ENCODE measurements at places on chromosomes 4 and X.

DNA sequence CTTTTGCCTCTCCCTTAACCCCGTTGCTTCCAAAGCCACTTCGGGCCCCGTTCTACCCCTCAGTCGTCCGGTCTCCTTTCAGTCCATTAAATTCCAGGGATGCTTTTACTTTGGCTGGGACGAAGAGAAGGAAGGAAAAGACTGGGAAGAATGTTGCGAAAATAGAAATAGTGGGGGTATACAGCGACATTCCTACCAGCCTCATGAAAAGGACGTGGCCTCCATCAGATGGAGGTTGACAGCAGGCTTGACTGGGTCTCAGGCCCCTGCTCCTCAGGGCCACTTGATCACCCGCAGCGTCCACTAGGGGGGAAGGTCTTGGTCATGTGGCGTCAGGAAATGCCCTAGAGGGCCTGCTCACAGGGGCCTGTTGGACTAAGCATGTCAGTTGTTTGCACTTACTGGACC is 657 bp upstream of the ANKRD50 start:
- DNase-seq: no peak

DNA sequence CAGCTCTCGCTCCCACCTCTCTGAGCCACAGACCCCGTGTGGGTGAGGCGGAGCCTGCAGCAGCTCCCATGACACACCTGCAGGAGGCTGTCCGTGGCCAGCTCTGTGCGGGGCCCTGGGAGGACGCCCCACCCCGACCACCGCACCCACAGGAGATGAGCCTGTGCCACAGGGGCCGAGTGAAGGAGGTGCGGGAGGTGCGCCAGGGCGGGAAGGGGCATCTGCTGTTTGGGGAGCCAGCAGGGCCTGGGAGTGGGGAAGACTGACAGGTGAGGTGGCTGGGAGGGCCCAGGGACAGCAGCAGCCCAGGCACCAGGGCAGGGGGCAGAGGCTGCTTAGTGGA is 52.0 kb downstream of the ACOX3 start:
- DNase-seq: no peak

GRCh38 chrX:133884430-133885394 is 100.7 kb downstream of the GPC3 start:
- no peak for DNase-seq

- DNase-seq: no peak
Measured at GRCh38 chrX:115344885-115345614, 55.5 kb downstream of the LUZP4 start.

DNA sequence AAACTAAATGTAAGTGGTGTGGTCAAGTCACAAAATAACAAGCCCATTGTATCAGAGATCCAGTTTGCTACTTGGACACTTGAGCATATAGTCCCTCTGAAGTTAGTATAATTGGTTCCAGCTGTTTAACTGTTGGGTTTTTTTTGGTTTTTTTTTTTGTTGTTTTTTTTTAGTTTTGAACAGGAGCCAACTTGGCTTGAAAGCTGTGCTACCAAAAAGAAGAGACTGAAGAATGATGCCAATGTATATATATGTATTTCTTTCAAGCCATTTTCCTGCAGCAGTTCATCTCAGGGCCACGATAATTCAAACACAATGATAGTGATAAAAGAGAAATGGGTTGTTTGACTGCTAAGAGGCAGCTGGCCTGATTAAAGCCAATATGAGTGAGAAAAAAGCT is 138.3 kb downstream of the PCDH18 start:
- no peak for DNase-seq

DNA sequence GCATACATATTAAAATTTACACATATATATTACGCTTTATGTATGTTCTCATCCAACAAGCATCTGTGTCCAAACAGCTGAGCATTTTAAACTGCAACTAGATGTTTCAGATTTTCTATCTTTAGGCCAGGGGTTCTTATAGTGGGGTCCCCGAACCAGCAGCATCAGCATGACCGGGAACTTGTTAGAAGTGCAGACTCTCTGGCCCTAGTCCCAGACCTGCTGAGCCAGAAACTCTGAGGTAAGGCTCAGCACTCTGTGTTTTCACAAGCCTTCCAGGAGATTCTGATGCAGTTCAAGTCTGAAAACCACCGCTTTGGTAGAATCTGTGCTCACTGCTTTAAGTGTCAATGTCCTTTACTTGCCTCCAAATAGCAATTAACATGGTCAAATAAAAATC is 266.2 kb upstream of the CASK start:
- no peak for DNase-seq

DNA sequence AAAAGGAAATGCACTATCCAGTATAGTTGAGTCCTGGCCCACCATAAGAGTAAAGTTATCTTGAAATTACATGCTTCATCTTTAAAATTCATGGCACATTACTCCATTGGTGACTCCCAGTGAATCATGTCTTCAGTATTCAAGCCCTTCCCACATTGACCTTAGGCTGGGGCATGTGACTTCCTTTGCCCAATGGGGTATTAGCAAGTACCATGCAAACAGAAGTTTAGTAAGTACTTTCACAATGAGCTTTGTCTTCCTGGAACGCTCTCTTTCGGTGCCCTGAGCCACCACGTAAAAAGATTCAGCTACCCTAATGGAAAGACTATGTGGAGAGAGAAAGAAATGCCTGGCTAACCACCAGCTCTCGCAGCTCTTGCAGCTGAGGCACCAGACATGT is 235.4 kb downstream of the HNRNPD start:
- no peak for DNase-seq

- no peak for DNase-seq
Measured at GRCh38 chr4:2330091-2331042, 68.5 kb upstream of the MXD4 start.

GRCh38 chr4:70681704-70682103 is 6.6 kb upstream of the UTP3 start:
- no peak for DNase-seq

DNA sequence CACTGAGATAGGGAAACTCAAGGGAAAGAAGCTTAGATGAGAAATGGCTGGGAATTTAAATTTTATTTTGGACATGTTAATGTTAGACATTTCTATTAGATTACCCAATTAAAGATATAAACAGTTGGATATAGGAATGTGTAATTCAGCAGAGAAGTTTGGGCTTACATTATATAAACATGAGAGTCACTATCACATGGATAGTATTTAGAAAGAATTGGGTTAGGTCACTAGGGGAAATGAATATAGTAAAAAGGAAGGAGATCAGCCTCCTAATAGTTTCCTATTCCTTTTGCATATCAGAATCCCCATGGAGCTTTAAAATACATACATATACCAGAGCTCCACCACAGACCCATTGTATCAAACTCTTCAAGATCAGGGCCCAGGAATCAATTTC is 19.6 kb upstream of the CXCL5 start:
- no peak for DNase-seq

- DNase-seq: no peak
Measured at GRCh38 chr4:150367326-150367725, 214.6 kb upstream of the MAB21L2 start.

- no peak for DNase-seq
Measured at GRCh38 chrX:68376373-68376772, 56.9 kb downstream of the OPHN1 start.

GRCh38 chr4:69753686-69754085 is 6.7 kb downstream of the SULT1B1 start:
- DNase-seq: no peak

DNA sequence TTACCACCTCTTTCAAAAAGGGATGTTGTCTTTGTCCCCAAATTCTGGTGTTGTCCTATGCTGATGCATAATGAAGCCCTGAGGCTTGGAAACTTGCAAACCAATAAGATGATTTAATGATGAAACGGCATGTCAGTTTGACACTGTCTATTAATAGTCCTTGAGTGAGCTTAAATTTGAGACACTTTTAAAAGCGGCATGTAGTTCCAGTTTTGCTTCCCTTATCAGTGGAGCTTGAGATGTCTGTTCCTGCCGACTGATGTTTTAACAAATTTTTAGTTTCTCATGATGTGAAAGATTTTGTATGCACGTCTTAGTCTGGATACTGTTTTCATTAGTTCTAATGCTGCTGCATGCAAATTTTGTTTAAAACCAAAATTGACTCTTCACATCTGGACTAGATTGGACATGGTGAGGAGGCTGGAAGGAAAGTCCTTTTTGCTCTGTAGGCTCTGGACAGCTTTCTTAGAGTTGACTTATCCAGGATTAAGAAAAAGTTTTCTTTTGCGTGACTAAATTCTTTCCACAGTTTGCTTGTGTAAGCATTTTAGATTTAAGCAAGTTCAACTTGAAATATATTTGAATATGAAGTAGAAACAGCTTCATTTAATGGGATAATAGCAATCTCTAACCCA is 11.7 kb downstream of the C1GALT1C1 start:
- DNase-seq: no peak

DNA sequence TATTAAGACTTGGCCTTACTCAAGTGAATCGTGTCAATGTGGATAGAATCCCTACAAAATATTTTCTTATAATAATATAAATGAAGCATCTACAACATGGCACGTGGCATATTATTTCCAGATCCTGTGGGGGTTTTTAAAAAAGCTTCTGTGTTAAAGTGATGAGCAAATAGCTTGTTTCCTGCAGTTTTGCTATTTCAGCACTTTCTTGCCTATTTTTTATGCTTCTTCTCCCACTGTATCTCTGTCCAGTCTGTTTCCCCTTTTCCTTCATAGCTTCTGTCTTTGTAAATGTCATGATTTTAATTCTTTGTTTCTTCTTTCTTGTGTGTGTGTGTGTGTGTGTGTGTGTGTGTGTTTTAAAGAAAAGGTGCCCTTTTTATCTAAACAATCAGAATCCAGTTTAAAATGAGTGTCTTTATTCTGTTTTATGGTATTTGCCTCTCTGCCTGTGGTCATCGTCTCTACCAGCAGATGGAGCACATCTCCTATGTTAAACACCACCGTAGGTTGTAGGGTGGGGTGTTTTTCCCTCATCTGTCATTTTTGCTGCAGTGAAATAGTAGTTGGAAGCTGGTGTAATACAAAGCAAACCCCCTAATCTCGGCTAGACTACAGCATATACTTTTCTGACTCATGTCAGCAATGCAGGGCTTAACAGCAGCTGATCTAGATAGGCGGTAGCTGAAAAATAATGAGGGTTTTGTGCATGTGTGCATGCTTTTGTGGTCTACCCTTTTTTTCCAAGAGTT is 33.1 kb downstream of the FTHL17 start:
- DNase-seq: no peak

GRCh38 chrX:107629540-107629909 is 1.2 kb downstream of the PRPS1 start:
- no peak for DNase-seq

- no peak for DNase-seq
Measured at GRCh38 chr4:11748164-11748872, 319.6 kb upstream of the HS3ST1 start.

DNA sequence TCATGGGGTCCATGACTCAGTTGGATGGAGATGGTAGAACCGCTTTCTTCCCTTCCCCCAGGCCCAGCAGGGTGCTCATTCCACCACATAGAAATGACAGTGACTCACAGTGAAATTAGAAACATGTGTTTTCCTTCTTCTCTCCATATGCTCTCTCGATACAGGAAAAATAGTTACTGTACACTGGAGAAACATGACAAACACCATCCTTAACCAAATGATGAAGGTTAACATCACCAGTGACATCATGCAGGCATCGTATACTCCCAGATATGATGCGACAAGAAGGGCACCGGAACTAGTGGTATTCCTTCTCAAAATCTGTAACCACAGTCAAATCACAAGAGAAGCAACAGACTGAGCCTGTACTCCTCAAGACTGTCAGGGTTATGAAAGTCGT is 11.7 kb upstream of the RAB40A start:
- no peak for DNase-seq

DNA sequence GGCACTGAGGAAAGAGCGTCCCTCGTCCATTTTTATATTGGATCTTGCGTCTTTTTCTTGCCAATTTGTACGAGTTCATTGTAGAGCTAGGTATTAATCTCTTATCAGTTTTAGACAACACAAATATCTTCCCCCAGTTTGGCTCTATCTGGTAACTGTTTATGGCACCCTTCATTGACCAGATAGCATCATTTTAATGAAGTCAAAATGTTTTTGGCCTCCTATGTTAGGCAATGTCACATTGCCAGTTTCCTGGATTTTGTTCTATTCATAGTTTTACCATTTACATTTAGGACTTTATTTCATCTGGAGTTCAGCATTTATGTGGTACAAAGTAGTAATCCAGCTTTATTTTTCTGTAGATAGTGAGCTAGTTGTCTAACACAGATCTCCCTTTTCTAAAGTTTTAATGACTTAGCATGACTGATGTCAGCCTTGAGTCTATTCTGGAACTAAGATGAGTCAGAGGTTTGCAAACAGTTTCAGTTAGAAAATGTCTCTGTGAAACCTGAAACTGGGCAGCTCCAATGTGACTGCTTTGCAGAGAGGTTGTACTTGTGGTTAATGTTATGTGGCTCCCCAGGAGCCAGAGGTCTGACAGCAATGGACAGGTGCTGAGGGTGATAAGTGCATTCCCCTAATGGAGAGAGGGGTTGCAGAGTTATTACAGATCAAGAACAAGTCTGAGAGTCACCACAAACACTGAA is 5.3 kb upstream of the STBD1 start:
- DNase-seq: no peak

GRCh38 chrX:149825424-149825823 is 43.7 kb downstream of the MAGEA9 start:
- no peak for DNase-seq

GRCh38 chr4:130395871-130396270 is 1299.9 kb downstream of the C4orf33 start:
- no peak for DNase-seq

Measured in central memory CD8-positive, alpha-beta T cell (primary cell).